ENCODE measurements at places on chromosomes 13 and 19.
A peak's percentile ranks its signal among the peaks of the same experiment; 100 is the strongest.

DNA sequence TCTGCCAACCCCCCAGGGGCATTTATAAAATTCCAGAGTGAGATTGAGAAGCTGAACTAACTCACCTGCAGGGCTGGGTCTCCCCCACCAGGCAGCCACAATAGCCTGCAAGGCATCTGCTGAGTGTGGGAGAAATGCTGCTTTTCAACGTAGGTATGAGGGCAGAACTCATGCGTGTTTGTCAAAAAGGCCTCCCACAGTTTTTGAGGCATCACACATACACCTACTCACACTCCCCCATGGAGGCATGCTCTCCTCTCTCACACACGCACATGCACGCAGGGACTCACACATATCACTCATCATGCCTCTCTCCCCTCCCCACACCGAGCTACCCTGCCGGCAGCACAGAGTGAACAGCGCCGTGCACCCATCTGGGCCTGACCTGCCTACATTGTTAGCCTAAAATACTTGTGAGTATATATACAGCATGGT, 390.5 kb downstream of the FGF9 start:
- H3K27ac ChIP-seq: peak overlapping the region; percentile 86
- H3K27me3 ChIP-seq: no peaks in the 10 kb centered on the region
- H3K4me1 ChIP-seq: peaks cover 46% of the 10 kb centered on the region

GRCh38 chr13:98984118-98984517, 6.3 kb upstream of the DOCK9 start:
- H3K27ac ChIP-seq: no peak overlapping the region
- H3K27me3 ChIP-seq: no peaks in the 10 kb centered on the region
- H3K36me3 ChIP-seq: no peaks in the 10 kb centered on the region
- no peaks in the 10 kb centered on the region for H3K4me1 ChIP-seq
- DNase-seq: no peak

GRCh38 chr13:27130223-27130978, 41.2 kb downstream of the USP12 start:
- peak overlapping the region; percentile 88 for H3K27ac ChIP-seq
- H3K36me3 ChIP-seq: peaks cover 12% of the 10 kb centered on the region
- no peaks in the 10 kb centered on the region for H3K27me3 ChIP-seq
- H3K4me1 ChIP-seq: peaks cover 92% of the 10 kb centered on the region

- H3K4me3 ChIP-seq: no peak overlapping the region
- peaks cover 17% of the 10 kb centered on the region for H3K4me1 ChIP-seq
- DNase-seq: no peak
- peaks cover 15% of the 10 kb centered on the region for H3K27me3 ChIP-seq
- no peak overlapping the region for H3K27ac ChIP-seq
- no peaks in the 10 kb centered on the region for H3K36me3 ChIP-seq
These were observed 60.1 kb downstream of the GPALPP1 start for GRCh38 chr13:45049478-45049877.

- no peak overlapping the region for H3K4me3 ChIP-seq
- no peaks in the 10 kb centered on the region for H3K27me3 ChIP-seq
- H3K4me1 ChIP-seq: peaks cover 15% of the 10 kb centered on the region
- H3K27ac ChIP-seq: no peak overlapping the region
These were observed 7.3 kb downstream of the NOP53 start for GRCh38 chr19:47752440-47753211.

DNA sequence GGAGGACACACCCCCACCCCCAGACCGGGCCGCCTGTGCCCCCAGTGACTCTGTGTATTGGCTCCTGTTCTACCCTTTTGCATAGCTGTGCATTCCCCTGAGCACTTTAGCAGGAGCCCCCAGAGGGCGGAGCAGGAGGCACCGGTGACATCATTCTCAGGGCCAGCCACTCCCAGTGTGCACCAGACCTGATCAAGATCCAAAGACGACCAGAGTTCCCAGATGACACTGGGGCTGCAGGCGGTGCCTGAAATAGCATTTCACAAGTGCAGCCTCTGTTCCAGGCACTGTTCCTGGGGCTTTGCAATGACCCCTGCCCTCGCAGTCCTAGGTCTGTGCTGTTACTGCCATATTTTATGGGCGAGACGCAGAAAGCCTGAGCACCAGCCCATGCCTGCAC, 14.5 kb upstream of the PTPRS start:
- H3K36me3 ChIP-seq: no peaks in the 10 kb centered on the region
- no peaks in the 10 kb centered on the region for H3K4me1 ChIP-seq
- H3K27ac ChIP-seq: no peak overlapping the region
- H3K4me3 ChIP-seq: no peak overlapping the region
- peaks cover 16% of the 10 kb centered on the region for H3K27me3 ChIP-seq

DNA sequence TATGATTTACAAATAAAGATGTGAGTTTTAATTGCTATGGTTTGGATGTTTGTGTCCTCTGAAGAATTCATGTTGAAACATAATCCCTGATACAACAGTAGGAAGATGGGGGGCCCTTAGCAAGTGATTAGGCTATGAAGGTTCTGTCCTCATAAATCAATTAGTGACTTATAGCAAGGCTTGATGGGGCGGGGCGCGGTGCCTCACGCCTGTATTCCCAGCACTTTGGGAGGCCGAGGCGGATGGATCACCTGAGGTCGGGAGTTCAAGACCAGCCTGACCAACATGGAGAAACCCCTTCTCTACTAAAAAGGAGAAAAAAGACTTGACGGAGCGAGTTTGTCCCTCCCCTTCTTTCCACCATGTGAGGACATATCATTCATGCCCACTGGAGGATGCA, 2486.5 kb upstream of the PCDH20 start:
- no peaks in the 10 kb centered on the region for H3K27me3 ChIP-seq
- H3K4me1 ChIP-seq: no peaks in the 10 kb centered on the region
- DNase-seq: no peak
- H3K27ac ChIP-seq: no peak overlapping the region
- no peaks in the 10 kb centered on the region for H3K36me3 ChIP-seq

- no peaks in the 10 kb centered on the region for H3K4me1 ChIP-seq
- H3K36me3 ChIP-seq: no peaks in the 10 kb centered on the region
- H3K27ac ChIP-seq: no peak overlapping the region
- DNase-seq: no peak
These were observed 62.5 kb downstream of the TNFRSF19 start for GRCh38 chr13:23632741-23633140.

DNA sequence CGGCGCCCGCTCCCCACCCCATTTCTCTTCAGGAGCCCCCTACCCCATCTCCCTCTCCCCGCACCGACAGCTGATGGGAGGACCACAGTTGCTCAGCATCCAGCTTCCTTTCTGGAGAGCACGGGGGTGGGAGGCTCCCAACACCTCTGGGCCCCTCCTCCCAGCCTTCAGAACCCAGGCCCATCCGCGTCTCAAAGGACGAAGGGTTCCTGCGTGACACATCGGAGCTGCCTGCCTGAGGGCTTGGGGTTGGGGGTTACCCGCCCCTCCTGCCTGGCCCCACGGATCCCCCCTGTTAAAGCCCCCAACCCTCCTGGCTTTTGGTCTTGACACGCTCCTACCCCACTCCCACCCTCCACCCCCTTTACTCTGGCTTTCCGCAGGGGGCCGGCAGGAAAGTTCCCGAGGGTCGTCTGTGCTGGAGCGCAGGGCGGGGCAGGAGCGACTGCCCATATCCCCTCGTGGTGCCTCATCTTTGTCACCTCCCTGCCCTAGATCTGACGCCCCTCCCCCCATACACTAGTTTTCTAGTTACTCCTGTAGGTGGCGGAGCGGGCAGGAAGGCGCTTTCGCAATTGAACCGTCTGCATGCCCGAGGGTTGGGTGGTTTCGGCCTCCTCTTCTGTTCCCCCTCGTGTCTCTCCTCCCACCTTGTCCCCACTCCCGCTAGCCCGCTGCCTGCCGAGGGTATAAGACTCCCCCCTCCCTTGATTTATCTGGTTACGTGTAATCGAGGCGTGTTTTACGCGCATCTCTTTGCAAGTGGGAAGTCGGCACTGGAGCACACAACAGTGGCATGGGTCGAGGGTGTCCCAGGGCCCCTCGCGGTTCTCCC, 924 bp downstream of the TRAPPC5 start:
- peak overlapping the region; percentile 93 for H3K4me3 ChIP-seq
- H3K36me3 ChIP-seq: peaks cover 36% of the 10 kb centered on the region
- peak overlapping the region; percentile 93 for H3K27ac ChIP-seq
- H3K27me3 ChIP-seq: peaks cover 12% of the 10 kb centered on the region
- peak; percentile 65 for DNase-seq

DNA sequence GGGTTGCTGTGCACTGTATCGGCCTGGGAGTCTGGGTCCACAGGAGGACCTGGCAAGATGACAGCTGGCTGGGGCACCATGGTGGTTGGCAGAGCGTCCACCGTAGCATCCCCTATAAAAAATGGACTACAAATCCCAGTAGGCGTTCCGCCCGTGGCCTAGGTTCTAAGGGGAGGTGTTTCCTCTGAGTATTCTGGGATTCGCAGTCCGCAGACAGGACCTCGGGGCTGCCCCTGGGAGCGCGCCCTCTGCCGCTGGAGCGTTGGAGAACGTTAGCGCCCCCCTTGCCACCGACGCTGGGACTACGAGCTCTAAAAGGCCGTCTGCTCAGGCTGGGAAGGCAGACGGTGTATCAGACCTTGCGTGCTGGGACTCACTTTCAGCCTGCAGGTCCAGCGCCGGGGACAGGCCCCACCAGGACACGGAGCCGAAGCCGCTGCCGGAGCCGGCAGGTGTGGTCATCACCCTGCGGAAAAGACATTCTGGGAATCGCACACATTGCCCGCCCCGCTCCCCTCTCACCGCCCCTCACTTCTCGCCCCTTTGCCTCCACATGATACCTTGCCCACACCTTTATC, 372 bp downstream of the DNAAF3 start:
- no peak for DNase-seq
- H3K4me1 ChIP-seq: peaks cover 9% of the 10 kb centered on the region
- H3K27me3 ChIP-seq: peaks cover 52% of the 10 kb centered on the region
- H3K36me3 ChIP-seq: no peaks in the 10 kb centered on the region
- no peak overlapping the region for H3K4me3 ChIP-seq
- no peak overlapping the region for H3K27ac ChIP-seq

GRCh38 chr19:21256722-21257121, 72.5 kb downstream of the ZNF708 start:
- H3K36me3 ChIP-seq: no peaks in the 10 kb centered on the region
- no peak for DNase-seq
- no peaks in the 10 kb centered on the region for H3K27me3 ChIP-seq
- no peak overlapping the region for H3K4me3 ChIP-seq
- no peak overlapping the region for H3K27ac ChIP-seq

DNA sequence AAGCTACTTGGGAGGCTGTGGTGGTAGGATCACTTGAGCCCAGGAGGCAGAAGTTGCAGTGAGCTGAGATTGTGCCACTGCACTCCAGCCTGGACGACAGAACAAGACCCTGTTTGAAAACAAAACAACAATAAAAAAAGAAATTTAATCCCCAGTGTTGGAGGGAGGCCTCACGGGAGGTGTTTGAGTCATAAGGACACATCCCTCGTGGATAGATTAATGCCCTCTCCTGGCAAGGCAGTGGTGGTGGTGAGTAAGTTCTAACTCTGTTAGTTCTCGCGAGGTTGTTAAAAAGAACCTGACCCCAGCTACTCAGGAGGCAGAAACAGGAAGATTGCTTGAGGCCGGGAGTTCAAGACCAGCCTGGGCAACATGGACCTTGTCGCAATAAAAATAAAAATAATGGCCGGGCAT, 27.6 kb upstream of the SIN3B start:
- peaks cover under 1% of the 10 kb centered on the region for H3K36me3 ChIP-seq
- no peak overlapping the region for H3K27ac ChIP-seq
- no peak for DNase-seq

- peaks cover 82% of the 10 kb centered on the region for H3K4me1 ChIP-seq
- H3K27ac ChIP-seq: peak overlapping the region; percentile 98
- H3K4me3 ChIP-seq: peak overlapping the region; percentile 91
- H3K36me3 ChIP-seq: peaks cover 18% of the 10 kb centered on the region
- H3K27me3 ChIP-seq: no peaks in the 10 kb centered on the region
These were observed 8.2 kb upstream of the CIRBP start for GRCh38 chr19:1260749-1261537.

DNA sequence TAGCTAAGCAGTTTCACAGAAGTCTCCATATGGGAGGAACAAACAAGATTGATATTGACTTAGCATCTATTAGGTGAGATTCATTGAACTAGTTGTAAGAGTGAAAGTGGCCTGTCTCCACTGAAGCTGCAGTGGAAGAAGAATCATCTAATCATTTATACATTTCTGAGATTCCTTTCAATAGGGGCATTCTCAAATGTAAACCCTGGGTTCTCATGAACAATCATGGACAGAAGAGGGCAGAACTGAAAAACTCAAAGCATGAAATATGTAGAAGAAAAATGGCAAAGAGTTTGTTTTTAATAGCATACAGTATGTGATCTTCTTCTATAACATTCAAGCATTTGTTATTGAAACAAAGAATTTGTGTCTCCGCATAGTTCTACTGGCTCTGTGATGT, 17.6 kb upstream of the POSTN start:
- H3K4me1 ChIP-seq: no peaks in the 10 kb centered on the region
- H3K36me3 ChIP-seq: no peaks in the 10 kb centered on the region
- no peak overlapping the region for H3K27ac ChIP-seq
- no peaks in the 10 kb centered on the region for H3K27me3 ChIP-seq

GRCh38 chr13:26619358-26619757, 61.9 kb downstream of the WASF3 start:
- no peaks in the 10 kb centered on the region for H3K4me1 ChIP-seq
- H3K27me3 ChIP-seq: peaks cover 11% of the 10 kb centered on the region
- DNase-seq: no peak
- H3K4me3 ChIP-seq: no peak overlapping the region
- H3K27ac ChIP-seq: no peak overlapping the region

GRCh38 chr19:40596608-40597328, 4.4 kb upstream of the LTBP4 start:
- no peak overlapping the region for H3K4me3 ChIP-seq
- H3K27ac ChIP-seq: no peak overlapping the region
- H3K27me3 ChIP-seq: peaks cover 31% of the 10 kb centered on the region
- H3K4me1 ChIP-seq: peaks cover 33% of the 10 kb centered on the region
- H3K36me3 ChIP-seq: peaks cover 3% of the 10 kb centered on the region

DNA sequence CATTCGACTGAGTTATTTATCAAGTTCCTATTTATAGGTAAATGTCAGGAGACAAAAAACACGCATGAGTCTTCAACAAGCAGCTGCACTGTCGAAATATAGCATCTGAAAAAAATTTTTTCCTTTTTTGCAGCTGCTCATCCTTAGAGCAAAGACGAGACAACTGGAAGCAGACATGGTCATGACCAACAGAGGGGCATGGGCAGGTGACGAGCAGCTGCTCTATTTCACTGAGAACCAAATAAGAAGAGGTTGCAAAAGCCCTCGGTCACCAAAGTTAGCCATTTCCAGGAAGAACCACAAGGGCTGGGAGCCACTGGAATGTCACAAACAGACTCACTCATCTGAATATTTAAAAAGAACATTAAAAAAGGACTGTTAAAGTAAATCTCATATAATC, 22.2 kb downstream of the SOHLH2 start:
- no peak overlapping the region for H3K4me3 ChIP-seq
- DNase-seq: no peak
- H3K36me3 ChIP-seq: no peaks in the 10 kb centered on the region

DNA sequence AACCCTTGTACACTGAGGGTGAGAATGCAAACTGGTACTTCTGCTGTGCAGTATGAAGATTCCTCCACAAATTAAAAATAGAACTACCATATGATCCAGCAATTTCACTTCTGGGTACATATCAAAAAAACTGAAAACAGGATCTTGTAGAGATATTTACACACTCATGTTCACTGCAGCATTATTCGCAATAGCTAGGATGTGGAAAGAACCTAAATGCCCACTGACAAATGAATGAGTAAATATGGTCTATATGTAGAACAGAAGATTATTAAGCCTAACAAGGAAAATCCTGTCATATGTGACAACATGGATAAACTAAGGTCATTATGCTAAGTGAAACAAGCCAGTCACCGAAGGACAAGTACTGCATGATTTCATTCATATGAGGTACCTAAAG, 304.7 kb downstream of the ENOX1 start:
- H3K4me3 ChIP-seq: no peak overlapping the region
- no peak overlapping the region for H3K27ac ChIP-seq
- no peaks in the 10 kb centered on the region for H3K36me3 ChIP-seq
- H3K4me1 ChIP-seq: no peaks in the 10 kb centered on the region

- peaks cover 66% of the 10 kb centered on the region for H3K4me1 ChIP-seq
- peaks cover 2% of the 10 kb centered on the region for H3K36me3 ChIP-seq
- H3K27ac ChIP-seq: peak overlapping the region; percentile 96
- DNase-seq: peak; percentile 83
- H3K27me3 ChIP-seq: no peaks in the 10 kb centered on the region
These were observed 9.0 kb upstream of the JUND start for GRCh38 chr19:18290302-18291018.

Measured in activated B cell treated with CpG ODN at 0.5 μM for 24 hours (primary cell).